ENCODE measurements at places on chromosomes 3 and 15. TPM values are rescaled to one million over a fixed set of nuclear protein-coding genes. Genes with fewer than 3 reads are reported as not detected.

Gene CIB1
- 206 TPM for total RNA-seq

Gene MEIS2
- total RNA-seq: 8.6 TPM

Gene PLA2G4D
- total RNA-seq: not detected

Gene CFAP100
- total RNA-seq: not detected

Gene ZNF280D
- 16.6 TPM for total RNA-seq

Gene EFHB
- total RNA-seq: 2.0 TPM
